CD4-positive, CD25-positive, alpha-beta regulatory T cell (primary cell): ENCODE measurements at places on chromosomes 7 and 10.
A peak's percentile ranks its signal among the peaks of the same experiment; 100 is the strongest.

- no peak for DNase-seq
These were observed 227.7 kb downstream of the KCNMA1 start for GRCh38 chr10:77409697-77410471.

GRCh38 chr10:70513848-70514309, 35.3 kb downstream of the PALD1 start:
- DNase-seq = no peak

- DNase-seq = no peak
These were observed 278.4 kb downstream of the ANKRD30A start for GRCh38 chr10:37403776-37404175.

GRCh38 chr7:117912421-117912820, 39.2 kb upstream of the CTTNBP2 start:
- DNase-seq = no peak

DNA sequence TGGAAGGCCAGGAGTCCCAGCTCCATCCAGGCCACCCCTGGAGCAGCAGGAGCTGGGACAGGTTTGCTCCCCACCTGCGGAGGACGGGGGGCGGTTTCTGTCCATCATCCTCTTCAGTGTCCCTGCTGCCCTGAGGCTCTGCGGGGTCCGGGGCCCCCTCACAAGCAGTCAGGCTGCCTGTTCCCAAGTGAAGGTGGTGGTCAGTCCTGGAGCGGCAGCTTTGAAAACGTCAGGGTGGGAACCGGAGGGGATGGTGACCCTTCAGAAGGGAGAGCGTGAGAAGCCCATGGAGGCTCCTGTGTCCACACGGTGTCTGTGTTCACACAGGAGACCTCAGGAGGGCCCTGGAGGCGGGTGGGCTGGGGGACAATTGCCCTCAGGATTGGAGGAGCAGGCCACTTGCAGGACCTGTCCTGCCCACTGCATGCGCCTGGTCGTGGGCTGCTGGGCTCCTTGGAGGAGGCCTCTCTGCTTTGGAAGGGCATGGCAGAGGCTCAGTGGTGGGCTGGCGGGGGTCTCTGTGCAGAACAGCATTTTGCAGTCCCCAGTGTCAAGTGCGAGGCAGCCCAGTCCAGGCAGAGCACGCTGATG, 49.3 kb upstream of the INPP5A start:
- no peak for DNase-seq

- no peak for DNase-seq
These were observed 241.7 kb upstream of the NEBL start for GRCh38 chr10:21138769-21139340.

DNA sequence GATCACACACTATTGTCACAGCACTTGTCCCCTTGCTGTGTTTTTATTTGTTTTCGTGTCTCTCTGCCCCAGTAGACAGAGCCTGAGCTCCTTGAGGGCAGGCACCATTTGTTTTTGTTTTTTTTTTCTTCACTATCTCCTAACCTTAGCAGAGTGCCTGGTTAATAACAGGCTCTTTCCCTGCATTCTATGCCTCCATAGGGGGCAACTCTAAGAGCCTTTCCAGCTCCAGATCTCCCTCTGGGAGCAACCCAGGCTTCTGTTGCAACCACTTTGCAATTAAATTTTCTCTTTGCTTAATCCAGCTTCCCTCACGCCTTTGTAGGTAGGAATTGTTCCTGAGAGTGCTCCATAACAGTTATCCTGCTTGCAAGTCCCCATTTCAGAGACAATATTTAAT, 148.4 kb downstream of the PLXDC2 start:
- no peak for DNase-seq

GRCh38 chr10:48306870-48307710, 613 bp downstream of the MAPK8 start:
- peak; percentile 65 for DNase-seq

DNA sequence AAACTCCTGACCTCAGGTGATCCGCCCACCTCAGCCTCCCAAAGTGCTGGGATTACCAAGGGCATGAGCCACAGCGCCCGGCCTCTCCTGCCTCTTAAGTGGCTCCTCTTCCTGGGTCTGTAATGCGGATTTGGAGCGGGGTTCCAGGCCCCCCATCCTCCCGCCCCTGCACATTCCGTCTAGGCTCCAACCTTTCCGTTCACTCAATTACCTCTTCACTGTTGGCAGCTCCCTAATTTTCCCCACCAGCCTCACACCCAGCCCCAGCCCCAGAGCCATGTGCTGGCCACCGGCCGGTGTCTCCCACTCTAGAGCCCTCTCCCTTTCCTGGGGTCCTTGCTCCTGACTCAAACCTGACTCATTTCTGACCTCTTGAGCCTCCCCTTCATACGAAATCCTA, 16.6 kb downstream of the ASB13 start:
- DNase-seq = no peak

- peak; percentile 85 for DNase-seq
These were observed at the start of gene SEC23IP for GRCh38 chr10:119892188-119893065. Gene SEC23IP, plus strand, starts transcription at chr10:119892730. Its CDS starts 53 bp downstream, at chr10:119892783.

DNA sequence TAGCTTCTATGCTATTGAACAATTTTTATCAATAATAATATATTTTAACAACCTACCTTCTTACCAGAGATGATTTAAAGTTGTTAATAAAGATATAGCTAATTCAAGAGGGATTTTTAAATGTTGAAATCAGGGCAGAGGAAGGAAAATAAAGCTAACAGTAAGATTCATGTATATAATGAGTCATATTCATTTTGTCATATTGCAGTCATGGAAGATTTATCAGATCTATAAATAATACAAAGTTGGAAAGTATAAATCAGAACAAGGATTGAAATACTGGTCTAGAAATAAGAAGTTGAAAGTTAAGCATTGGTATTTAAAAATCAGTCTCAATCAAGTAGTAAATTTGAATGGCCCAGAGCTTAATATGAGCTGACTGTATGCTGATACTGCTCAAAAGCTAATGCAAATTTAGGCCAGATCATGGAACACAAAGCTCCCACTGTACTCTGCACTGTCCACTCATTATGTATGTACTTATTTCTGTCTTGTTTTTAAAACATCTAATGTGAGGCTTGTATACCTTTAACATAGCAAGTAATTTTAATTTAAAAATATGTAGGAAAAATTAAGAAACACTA, 196.9 kb downstream of the ZEB1 start:
- DNase-seq = no peak

- no peak for DNase-seq
These were observed 73.4 kb upstream of the LAMB4 start for GRCh38 chr7:108203537-108203936.

DNA sequence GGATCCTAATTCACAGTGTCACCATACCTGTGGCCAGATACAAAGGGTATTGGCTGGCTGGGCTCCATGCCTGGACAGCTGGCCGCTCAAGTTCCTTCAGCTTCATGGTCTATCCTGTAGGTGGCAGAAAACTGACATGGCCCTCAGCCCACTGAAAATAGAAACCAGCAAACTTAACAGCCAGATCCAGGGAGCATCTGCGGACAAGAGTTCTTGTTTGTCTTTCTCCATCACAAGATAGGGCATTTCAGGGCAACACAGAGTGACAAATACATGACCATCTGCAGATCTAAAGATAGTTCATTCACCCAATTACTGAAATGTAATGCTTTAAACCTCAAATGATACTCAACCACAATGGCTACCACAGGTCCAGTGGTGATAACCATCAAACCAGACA, 2.8 kb downstream of the SEC31B start:
- no peak for DNase-seq

- no peak for DNase-seq
These were observed 42.0 kb downstream of the MCU start for GRCh38 chr10:72733989-72734388.

DNA sequence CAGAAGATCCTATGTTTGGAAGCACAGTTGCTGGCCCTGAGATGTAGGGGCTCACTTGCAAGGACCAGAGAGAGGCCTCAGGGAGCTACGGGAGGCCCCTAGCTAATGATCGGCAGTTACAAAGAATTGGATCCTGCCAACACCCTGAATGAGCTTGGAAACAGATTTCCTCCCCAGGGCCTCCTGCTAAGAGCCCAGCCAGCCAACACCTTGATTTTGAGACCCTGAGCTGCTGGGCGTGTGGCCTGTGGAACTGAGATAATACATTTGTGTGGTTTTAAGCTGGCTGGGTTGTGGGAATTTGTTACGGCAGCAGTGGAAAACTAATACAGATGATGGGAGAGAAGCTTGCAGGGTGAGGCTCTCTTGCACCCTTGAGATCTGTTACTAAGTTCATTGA, 3.9 kb downstream of the DOCK1 start:
- no peak for DNase-seq

DNA sequence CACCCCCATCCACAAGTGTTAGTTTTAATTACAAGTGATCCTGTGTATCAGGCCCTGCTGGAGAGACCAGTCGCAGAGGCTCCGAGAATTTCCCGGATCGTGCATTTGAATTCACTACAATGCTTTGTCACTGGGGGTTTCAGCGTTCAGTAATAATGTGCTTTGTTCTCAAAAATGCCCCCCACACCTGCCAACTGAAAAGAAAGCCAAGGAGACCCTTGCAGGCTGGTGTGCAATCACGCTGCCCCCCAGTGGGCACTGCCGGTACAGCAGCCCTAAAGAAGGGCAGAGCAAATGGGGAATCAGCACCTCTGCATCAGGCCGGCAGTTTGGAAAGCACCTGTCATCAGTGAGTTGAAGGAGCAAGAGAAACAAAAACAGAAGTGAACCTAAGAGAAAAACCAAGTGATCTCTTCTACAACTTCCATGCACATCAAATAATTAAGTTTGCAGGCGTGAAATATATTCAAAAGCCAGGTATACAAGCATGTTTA, 177.6 kb downstream of the PARD3 start:
- DNase-seq = peak; percentile 34

DNA sequence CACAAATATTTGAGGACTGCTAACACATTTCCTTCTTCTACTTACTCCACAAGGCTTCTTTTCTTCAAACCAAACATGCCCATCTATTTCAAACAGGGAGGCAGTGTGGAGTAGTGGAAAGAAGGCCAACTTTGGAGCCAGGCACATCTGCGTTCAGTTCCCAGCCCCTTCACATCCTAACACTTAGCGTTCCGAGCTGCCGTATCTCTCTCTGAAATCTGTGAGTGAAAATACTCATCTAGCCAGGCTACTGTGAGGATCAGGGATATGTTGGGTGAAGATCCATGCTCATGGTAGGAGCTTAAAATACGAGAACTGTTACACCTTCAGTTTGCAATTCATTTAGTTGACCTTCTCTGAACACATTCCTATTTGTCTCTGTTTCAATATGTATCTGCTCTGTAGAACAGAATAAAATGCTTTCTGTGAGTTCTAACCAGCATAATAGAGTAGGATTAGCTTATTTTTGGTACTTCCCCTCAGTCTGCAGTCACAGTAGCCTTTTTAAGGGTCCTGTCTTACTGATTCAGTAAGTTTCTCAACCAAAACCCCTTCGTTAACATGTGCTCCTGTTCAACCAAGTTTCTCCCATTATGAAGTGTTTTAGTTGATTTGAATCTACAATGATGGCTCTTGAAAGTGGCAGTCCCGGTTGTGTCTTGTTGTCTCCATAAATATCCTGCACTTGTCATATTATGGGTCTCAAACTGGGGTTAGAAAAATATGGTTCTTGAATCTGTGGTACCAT, 3.3 kb upstream of the MEST start:
- DNase-seq = no peak

DNA sequence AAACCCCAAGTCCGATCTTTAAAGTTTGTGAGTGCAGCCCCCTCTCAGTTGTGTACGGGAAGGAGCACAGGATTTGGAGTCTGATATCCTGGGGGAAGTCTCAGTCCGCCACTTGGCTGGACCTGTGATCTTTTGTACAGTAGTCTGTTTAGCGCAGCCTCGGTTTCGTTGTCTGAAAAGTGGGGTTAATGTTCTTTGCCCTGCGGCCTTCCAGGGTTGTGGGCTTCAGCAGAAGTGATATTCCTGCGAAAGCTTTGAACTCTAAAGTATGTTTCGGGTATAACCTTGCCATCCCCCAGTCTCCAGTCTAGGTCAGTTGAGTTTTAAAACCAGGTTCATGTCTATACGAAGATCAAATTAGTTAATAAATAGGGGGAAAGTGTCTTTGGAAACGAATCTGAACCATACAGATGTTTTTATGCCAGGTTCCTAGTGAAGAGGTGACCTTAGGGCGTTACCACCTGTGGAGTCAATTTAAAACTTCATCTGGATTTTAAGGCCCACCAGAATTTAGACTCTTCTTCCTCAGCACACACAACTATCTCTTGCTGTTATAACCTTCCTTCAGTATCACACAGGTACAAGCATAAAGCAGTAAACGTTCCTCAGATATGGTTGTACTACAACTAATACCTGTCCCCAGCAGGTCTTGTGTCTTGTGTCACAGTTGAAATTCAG, 904 bp downstream of the R3HCC1L start:
- DNase-seq = no peak

- no peak for DNase-seq
These were observed 3.3 kb upstream of the THSD7A start for GRCh38 chr7:11835260-11835659.

DNA sequence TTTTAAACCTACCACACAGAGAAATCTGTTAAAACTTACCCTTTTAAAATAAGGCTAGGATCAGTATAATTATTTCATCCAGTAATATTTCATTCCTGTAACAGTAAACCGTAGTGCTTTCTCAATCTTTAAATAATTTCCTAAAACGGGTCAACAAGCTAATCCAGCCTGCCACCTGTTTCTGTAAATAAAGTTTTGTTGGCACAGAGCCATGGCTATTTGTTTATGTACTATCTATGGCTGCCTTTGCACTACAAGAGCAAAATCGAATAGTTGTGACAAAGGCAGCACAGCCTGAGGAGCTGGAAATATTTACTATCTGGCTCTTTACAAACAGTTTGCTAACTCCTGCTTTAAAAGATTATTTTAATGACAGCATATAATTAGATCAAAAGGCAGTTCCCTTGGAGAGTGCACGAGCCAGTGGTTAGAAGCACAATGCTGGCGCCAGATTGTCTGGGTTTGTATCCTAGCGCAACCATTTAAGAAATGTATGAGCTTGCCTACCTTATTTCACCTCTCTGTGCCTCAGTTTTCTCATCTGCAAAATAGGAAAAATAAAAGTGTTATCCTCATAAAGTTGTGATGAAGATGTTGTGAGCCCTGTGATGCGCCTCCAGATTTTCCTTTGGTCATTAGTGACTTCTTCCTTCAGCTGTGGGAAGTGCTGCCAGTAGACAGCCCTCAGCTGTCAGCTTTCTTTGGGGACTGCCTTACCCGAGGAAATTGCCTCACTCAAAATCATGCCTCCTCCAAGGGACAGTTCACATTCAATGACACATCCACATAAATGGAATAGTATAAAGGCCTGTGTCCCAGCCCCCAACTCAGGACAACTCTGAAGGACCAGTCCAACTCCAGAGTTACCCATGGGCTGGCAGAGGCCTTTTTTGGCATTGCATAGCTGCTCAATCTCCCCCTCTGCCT, 11.8 kb upstream of the MIOS start:
- no peak for DNase-seq

GRCh38 chr10:127182161-127182560, 14.2 kb downstream of the INSYN2A start:
- no peak for DNase-seq

DNA sequence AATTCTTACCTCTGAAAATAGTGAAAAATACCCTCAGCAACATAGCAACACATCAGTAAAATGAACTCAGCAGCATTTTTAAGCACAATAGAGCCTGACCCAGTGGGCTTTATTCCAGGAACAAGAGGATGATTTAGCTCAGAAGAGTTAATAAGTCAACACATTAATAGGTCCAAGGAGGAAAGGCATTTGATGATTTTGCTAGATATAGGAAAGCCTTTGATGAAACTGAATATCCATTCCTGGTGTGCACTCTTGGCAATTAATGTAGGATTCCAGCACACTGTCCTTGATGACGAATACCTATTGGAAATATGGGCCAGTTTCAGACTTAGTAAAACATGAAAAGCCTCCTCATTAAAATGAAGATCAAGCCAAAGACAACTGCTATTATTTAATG, 42.5 kb downstream of the RASGEF1A start:
- DNase-seq = no peak

- DNase-seq = no peak
These were observed 72.0 kb upstream of the ANK3 start for GRCh38 chr10:60461688-60462087.
